HuH-7.5 (cell line): ENCODE measurements at places on chromosomes 5 and 9.

- DNase-seq = no peak
Observed at GRCh38 chr5:119336845-119337580, 18.8 kb upstream of the TNFAIP8 start.

DNA sequence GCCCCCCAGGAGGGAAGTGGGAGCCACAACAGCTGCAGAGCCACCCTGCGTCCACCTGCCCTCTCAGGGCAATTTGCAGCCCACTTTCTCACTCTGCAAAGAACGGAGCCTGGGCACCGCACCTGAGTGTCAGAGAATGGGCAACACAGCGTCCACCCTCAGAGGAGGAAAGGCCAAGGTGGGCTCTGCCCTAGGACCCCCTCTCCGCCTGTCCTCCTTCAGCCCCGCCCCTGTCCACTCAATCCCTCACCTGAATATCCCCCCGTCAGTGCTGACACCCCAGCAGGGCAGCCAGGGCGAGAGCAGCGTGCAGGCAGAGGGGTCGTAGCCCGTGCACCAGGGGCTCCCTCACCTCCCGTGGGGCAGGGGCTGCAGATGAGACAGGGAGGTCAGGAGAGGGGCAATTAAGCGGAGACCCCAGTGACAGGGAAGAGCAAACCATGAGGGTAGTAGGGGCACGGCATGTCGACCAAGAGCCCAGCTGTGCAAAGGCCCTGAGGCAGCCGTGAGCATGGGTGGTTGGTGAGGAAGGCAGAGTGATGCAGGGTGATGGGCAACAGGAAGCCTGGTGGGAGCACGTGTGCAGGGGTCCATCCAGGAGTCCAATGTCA lies 140.3 kb downstream of the OLFM1 start:
- DNase-seq = no peak

- DNase-seq = no peak
Observed at GRCh38 chr5:111277061-111277460, 52.9 kb downstream of the CAMK4 start.

GRCh38 chr5:168813184-168813968 lies 234.2 kb upstream of the PANK3 start:
- DNase-seq = no peak

DNA sequence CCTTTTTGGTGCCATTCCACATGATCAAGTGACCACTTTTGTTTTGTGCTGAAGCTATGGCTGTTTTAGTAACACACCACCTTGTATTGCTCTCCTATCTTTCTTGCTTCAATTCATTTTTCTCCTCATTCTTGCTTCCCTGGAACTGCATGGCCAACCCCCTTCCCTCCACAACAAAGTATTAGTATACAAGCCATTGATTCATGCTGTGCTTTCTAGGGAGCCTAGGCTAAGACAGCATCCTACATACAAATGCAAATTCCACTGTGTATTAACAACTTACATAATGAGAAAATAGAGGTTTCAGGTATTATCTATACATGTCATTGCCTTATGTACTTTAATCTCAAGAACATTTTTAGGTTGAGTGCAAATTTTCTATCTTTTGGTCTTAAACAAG lies 141.1 kb downstream of the EFNA5 start:
- DNase-seq = no peak

- DNase-seq = no peak
Observed at GRCh38 chr5:64026493-64026892, 64.2 kb upstream of the HTR1A start.

DNA sequence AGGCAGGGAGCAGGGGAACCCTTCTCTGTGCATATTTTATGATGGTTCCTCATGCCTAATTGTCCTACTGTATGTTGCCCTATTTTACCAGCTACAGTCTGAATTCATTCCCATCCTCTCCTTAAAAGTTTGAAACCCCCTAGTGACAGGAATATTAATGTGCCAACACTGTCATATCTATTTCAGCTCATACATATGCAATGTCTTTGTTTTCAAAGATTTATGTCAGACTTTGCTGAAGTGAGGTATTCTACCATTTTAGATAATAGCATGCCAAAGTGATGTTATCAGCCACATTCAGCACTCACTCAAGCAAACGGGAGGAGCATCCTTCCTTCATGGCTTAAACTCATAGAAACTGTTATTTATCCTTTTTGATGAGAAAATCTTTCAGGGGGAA lies 696.5 kb downstream of the NR2F1-AS1 start:
- DNase-seq = no peak

- no peak for DNase-seq
Observed at GRCh38 chr9:79809316-79809876, 237.6 kb downstream of the TLE4 start.

DNA sequence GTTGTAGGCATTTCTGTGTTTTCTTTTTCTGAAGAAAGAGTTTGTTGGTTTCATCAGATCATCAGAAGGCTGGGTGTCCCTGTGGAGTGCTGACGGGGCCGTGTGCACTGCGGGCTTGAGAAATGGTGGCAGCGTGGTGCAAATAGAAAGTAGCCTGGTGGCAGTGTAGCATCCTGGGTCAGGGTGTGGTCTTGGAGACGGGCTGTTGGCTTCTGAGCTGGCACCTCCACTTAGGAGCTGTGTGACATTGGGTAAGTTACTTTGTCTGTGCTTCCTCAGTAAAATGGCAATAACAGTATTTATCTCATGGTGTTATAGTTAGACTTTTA lies 10.0 kb upstream of the NDST1 start:
- no peak for DNase-seq

DNA sequence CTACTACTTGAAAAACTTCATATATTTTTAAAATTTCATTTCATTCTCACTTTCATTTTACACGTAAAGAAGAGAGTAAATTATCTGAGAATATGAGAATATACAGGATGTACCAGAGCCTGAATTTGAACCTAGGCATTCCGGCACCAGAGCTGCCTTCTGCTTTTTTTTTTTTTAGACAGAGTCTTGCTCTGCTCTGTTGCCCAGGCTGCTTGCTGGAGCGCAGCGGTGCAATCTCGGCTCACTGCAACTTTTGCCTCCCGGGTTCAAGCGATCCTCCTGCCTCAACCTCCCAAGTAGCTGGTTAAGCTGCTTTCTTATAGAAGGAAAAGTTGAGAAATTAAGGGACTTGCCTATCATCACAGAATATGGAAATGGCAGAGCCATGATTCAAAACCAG lies 540.1 kb downstream of the EBF1 start:
- DNase-seq = no peak

- DNase-seq = no peak
Observed at GRCh38 chr5:107428303-107428813, 242.4 kb downstream of the EFNA5 start.

- DNase-seq = no peak
Observed at GRCh38 chr5:77355751-77356150, 136.4 kb downstream of the WDR41 start.

DNA sequence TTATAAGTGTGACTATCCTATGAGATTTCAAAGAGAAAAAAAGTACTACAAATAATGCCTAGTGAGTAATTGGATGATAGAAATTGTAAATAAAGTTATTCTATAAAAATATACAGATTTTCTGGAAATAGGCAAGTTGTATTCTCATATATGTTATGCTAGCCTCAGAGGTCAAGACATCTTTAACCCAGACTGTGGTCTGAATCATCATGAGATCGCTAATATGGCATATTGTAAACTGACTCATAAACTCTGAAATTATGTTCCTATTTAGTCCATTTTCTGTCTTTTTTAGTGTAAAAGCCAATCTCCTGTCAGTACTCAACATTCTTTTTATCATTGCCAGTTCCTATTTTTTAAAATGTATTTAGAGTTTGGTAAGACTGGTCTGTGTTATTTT lies 14.2 kb downstream of the LOX start:
- no peak for DNase-seq

DNA sequence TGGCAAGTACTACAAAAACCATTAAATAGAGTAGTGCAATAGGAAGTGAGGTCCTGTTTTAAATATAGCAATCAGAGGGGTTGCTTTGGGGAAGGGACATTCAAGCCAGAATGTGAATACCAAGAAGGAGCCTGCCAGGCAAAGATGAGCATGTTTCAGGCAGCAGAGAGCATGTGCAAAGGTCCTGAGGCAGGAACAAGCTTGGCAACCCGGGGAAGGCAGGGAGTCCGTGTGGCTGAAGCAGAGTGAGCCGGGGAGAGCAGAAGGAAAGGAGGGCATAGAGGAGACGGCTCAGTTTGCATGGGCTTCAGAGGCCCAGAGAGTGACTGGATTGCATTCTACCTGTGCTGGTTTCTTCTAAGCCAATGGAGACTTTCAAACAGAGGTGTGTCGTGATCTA lies 22.7 kb upstream of the CPLX2 start:
- DNase-seq = no peak

- no peak for DNase-seq
Observed at GRCh38 chr5:91024727-91025126, 358.4 kb downstream of the ARRDC3 start.

GRCh38 chr5:109234381-109234780 lies 175.4 kb downstream of the PJA2 start:
- DNase-seq = no peak

GRCh38 chr5:45417285-45417998 lies 278.7 kb downstream of the HCN1 start:
- DNase-seq = no peak

DNA sequence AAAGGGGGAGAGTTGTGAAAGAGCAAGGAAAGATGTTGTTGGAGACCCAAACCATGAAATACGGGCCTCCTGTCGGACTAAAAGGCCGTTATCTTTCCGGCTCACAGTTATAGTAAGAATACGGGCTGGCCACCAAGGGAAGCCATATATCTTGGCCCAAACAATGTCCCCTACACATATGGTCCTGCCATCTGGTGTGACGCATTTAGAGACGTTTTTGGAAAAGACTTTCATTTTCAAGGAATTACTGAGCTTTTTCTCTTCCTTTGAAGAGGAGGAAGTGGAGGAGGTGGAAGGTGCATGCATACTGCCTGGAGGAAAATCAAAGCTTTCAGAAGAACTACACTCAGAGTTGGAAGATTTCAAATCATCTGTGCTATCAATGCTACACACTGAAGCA lies 26.7 kb downstream of the PWWP2A start:
- DNase-seq = no peak

- no peak for DNase-seq
Observed at GRCh38 chr9:75612205-75612604, 278.3 kb upstream of the PCSK5 start.

DNA sequence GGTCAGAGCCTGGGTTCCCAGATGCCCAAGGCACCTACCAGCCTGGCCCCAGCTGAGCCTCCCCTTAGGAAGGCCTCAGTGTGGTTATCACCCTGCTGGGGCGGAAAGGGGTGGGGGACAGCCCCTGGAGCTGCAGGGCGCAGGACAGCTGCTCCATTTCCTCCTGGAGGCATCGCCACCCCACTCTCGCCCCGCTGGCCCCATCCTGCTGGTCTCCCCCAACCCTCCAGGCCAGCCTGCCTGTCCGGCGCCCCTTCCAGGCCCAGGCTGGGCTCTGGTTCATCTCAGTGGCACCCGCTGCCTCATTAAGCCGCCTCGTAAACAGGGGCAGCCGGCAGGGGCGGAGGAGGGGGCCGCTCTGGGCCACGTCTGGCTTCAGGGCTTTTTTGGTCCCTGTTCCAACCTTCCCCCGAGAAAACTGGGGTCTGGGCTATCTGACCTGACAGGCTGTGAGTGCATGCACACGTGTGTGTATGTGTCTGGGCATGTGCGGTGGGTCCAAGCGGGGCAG lies 30.8 kb upstream of the ENHO start:
- no peak for DNase-seq

- no peak for DNase-seq
Observed at GRCh38 chr5:59709346-59709821, 184.1 kb downstream of the PDE4D start.

- DNase-seq = no peak
Observed at GRCh38 chr5:136332223-136333015, 32.9 kb downstream of the TRPC7 start.

DNA sequence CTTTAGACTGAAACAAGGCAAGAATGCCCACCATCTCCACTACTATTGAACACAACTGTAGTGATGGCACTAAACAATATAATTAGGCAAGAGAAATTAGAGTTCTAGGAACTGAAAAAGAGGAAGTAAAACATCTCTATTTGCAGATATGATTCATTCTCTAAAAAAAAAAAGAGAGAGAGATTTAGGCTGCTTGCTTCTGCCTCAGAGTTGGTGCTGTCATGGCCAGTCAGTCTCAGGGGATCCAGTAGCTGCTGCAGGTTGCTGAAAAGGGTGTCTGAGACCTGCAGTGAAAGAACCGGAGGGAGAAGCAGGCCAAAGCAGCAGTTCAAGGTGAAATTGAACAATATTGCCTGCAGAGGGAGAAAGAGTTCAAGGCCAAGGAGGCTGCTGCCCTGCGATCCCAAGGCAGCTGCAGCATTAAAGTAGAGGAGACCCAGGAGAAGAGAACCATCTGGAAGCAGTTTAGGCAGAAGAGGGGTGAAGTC lies 72.5 kb downstream of the AP3B1 start:
- DNase-seq = no peak

GRCh38 chr5:98839469-98840383 lies 66.3 kb downstream of the RGMB start:
- peak; percentile 37 for DNase-seq

DNA sequence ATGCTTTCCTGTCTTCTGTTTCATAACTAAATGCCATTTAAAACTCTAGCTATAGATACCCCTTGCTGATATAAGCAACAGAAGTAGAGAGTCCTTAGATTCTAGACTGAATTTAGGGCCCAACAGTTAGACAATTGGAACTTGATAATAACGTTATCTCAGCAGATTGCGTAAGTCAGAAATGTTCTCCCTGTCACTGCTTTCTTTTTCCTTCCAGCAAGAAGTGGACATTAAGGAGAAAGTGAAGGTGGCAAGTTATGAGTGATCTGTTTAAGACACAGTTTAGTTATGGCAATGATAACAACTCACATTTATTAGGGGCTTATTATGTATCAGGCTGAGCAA lies 6.9 kb upstream of the GLIS3 start:
- no peak for DNase-seq

DNA sequence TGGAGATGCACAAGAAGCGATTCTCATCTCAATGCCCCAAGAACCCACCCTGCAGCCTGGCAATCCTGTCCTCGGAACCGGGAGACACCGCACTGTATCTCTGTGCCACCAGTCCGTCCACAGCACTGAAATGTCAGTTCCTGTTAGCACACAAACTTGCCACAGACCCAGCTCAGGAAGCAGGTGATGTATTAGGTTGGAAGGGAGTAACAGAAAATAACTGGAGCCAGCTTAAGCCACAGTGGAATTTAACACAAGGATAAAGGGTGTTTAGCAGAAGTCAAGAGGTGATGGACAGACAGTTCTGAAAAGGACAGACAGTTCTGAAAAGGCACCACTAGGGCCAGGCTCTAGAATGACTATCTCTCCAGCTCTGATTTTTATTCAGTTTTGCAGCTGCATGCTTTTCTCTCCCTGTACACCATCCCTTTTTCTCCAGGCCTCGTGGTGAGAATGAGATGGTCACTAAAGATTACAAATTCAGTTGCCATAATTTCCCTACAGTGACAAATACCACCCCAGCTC lies 114.4 kb downstream of the ANKRD18B start:
- DNase-seq = no peak

- DNase-seq = peak; percentile 60
Observed at GRCh38 chr9:135480071-135480939, 723 bp downstream of the PPP1R26 start.
